Central memory CD8-positive, alpha-beta T cell (primary cell): ENCODE measurements at places on chromosomes 4 and X.

DNA sequence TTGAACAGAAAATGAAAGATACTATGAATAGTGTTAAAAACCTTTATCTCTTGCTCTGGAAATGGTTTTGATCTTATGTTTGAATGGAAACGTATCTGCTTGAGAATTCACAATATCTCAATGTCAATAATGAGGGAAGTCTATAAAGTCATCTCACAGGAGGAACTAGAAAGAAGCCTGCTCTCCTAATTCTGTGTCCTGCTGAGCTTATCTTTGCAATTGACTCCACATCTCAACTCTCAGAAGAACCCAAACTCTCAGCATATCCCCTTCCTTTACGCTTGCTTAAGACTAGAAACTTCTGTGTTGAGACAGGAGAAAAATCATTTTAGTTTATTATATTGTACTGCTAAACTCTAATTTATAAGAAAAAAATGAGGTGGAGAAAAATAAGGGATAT, 8.3 kb upstream of the PF4V1 start:
- no peak for DNase-seq

DNA sequence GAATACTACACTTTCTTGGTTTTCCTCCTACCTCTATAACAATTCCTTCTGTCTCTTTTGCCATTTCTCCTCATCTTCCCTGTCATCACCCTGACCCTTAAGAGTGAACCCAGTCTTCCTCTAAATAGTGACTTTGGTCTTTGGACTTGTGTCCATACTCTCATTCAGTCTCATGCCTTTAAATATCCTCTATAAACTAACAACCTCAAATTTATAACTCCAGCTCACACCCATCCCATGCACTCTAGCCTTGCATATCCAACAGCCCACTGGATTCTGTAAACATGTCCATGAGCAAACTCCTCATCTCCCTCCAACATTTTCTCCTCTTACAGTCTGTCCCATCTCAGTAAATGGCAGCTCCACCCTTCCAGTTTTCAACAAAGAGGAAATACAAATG, 15.0 kb downstream of the BCLAF3 start:
- DNase-seq: no peak

GRCh38 chr4:118816538-118817177, 19.3 kb downstream of the SEC24D start:
- no peak for DNase-seq

- DNase-seq: no peak
These were observed 11.0 kb downstream of the PGM2 start for GRCh38 chr4:37837446-37837845.

DNA sequence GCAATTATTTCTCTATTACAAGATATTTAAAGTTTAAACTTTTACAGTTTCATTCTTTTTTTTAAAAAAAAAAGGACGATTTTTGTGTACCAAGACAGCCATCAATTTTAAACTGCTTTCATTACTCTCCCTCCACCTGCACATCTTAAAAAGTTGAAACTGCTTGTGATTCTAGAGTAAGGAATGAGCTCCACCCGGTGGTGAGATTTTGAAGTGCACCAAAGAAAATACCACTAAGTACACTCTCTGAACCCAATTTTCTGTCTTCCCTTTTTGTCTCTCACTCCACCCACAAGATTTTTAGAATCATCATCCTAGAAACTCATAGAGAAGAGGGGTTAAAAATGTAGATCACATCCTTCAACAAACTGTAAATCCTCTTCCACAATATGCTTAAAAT, 91.3 kb upstream of the WDR44 start:
- no peak for DNase-seq

- no peak for DNase-seq
These were observed 330.0 kb downstream of the TLL1 start for GRCh38 chr4:166202991-166203390.

DNA sequence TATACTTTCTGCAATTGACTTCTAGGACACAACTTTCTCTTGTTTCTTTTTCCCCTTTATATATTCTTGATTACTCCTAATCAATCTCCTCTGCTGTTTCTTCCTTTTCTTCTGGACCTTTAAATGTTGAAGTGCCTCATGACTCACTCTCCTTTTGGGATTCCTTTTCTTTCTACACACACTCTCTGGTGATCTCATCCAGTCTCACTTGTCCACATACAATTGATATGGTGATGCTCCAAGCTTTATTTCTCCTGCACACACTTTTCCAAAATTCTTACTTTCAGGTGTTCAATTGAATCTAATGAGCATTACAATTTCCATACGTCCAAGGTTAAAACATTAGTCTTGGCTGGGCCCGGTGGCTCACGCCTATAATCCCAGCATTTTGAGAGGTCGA, 794.8 kb upstream of the EPHA5 start:
- no peak for DNase-seq

DNA sequence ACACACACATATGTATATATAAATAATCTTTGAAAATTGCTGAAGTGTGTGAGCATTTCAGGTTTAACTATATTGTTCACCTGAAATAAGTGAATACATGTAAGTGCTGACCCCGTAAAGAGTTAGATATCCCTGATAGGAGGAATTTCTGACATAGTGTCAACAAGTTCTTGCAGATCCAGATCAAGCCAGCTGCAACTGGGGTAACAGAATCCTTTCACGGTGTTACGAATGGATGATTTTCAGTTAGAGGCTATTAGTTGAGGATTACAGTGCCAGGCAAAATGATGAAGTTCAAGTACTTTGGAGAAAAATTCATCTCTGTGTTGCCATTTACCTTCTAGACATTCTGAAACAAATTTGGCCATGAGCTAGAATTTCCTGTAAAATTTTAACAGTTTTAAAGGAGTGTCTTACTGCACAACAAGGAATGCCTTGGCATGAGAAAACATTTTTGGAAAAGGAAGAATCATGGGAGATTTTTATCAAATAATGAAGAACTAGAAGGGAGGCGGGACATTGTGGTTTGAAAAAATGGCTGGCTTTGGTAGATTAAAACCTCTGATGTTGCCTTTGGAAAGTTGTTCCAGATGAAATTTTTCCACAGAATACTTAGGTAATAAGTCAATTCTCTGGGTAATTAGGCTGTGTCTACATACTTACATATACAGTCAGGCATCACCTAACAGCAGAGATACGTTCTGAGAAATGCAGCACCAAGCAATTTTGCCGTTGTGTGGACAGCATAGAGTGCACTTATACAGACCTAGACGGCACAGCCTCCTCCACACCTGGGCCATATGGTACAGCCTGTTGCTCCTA, 84.4 kb upstream of the FAT1 start:
- no peak for DNase-seq

GRCh38 chrX:129115104-129115503, 408.2 kb downstream of the SMARCA1 start:
- no peak for DNase-seq

DNA sequence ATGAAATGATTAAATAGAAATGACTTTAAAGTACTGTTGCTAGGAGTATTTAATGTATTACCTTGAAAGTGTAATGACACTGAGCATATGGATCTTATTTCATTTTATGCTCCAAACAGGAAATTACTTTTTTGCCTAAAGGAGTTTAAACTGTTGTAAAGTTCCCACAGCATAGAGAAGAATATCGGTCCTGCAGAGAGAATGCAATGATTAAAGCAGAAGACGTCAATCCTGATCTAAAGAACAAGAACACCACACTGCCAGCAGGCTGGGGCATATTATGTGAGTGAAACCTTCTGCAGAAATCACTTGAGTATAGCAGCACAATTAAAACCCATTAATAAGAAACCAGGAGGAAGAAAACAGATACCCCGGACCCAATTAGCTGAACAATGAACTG, 72.8 kb upstream of the CAMK2D start:
- DNase-seq: no peak

DNA sequence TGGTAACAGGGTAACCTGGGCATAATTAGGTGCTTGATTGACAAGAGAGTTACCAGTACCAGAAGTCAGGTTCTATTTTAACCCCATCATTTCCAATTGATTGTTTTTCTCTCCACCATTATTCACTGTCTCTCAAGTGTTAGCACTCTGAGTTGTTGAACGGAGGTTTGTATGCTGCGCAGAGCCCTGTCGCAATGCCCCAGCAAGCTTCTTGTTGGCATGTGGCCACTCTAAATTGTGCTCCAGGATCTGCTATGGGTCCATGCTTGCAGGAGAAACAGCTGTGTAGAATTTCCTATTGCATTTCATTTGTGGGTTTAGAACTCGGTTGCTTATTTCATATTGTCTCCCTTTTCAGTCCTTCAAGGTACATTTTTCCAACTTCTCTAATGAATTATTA, 98.2 kb downstream of the KLHL8 start:
- no peak for DNase-seq

GRCh38 chr4:63214076-63214475, 1195.2 kb downstream of the TECRL start:
- no peak for DNase-seq

DNA sequence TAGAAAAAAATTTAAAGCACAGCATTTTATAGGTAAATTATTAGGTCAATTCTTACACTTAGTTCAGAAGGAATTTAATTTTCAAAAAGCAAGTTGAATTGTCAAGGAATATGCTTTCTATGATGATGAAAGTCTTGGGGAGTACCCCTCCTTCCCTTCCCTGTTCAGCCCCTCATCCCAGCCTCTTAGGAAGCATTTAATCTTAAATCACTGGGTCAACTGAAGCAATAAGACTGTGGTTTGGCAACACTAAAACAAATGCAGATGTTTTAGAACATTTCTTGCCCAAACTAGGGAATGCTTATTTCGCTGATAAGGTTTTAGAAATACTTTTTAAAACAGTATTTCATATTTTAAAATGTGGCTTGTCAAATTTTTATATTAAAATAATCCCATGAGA, 19.1 kb upstream of the ARSJ start:
- no peak for DNase-seq
